H1 (cell line): ENCODE measurements at places on chromosomes 7 and 10.

DNA sequence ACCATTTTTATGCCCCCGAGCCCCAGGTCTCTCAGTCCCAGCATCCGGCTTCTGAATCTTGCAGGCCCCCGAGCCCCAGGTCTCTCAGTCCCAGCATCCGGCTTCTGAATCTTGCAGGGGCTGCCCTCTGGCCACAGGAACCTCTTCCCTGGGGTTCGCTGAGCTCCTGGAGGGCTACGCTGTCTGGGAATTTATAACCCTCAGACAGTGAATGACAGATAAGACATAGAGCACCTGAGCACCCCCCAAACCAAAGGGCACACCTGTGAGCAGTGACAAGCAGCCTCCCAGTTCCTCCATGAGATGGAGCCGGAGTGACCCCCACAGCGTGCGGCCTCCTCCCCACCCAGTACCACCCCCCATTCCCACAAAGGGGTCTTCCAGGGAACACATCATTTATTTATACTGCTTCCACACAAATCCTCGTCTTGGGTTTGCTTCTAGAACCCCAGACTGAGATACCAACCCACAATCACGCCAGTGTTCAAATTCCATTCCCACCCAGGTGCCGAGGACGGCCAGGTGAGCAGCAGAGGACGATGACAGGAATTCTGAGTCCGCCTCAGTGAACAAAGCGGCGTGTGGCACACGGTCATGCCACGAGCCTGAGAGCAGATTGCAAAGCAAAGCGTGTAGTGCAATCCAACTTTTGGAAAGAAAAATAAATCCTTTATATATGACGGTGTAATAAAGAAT, 57.7 kb upstream of the FAM20C start:
- DNase-seq = no peak

- no peak for DNase-seq
Measured at GRCh38 chr7:105015390-105015965, 1.5 kb downstream of the KMT2E start.

DNA sequence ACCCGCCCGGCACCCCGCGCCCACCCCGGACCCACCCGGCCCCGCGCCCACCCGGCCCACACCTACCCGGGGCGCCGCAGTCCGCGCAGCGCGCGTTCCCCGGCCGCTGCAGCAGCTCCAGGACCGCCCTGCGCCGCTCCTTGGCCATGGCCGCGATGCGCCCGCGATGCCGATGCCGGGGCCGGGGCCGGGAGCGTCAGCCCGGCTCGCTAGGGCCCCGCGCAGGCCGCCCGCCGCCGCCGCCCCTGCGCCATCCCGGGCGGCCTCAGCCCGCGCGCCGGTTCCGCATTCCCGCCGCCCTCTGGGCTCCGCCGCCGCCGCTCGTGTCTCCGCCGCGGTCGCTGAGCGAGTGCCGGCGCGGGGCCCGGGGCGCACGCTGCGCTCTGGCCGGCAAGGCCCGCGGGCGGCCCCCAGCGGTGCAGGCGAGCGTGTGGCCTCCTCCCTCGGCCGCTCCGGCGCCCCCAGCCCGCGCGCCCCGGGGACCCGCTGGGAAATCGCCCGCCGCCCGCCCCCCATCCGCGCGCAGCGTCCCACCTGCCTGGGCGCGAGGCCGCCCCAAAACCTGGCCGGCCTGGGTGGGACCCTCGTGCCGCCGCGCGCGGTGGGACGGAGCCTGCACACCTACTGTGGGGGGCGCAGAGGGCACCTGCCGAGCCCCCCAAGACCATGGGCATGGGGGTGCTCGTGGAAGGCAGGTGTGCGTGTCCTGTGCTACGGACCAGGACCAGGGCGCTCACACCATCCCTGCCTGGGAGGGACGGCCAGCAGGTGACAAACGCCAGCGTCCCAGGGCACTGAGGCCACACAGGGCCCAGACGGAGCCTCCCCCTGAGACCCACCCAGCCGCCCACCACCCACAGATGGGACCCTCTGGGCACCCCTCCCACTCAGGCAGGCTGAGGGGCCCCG, at the start of gene ADAP1:
Gene ADAP1 (minus strand): TSS at position 351 of the 909 bp plus-strand sequence. CDS start 203 bp downstream, at position 148.
- no peak for DNase-seq

DNA sequence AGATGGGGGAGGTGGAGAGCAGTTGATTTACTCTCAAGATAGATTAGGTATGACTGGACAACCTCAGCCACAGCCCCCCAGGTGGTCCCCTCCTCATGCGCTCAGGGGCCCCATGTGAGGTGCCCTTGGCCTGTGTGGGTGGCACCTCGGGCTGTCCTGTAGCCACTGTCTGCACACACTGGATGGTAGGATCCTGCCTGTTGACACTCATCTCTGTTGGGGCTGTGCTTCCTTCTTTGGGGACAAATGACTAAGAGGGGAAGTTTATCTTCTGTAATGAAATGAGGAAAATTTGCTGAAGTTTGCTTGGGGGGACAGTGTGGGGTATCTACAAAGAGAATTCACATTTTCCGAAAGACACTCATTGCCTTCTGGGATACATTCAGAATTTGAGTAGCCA, 53.6 kb upstream of the ANTXRL start:
- DNase-seq = peak; percentile 31

- no peak for DNase-seq
Measured at GRCh38 chr10:86045896-86046295, 320.7 kb downstream of the GRID1 start.

GRCh38 chr7:73308665-73309214, at the start of gene NSUN5:
Gene NSUN5 (minus strand): TSS chr7:73308826. CDS start chr7:73308790, 36 bp downstream.
- DNase-seq = peak; percentile 86

GRCh38 chr7:1017586-1018333, 26.6 kb upstream of the GPR146 start:
- no peak for DNase-seq

GRCh38 chr10:17074541-17074847, 55.1 kb downstream of the CUBN start:
- no peak for DNase-seq

DNA sequence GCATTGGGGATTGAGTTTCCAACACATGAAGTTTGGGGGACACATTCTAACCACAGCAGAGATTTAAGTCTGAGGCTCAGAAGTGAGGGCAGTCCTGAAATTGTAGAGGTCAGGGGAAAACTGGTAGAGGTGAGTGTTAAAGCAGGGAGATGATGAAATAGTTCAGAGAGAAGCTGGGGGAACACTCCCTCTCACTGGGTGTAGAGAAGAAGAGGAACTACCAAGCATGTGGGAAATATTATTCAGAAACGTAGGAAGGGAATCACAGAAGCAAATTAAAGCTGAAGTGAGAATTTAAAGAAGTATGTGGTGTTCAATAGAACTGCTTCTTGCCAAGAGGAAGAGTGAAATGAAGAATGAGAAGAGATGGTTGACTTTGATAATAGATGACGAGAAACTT, 121.5 kb upstream of the FAM3C start:
- no peak for DNase-seq

DNA sequence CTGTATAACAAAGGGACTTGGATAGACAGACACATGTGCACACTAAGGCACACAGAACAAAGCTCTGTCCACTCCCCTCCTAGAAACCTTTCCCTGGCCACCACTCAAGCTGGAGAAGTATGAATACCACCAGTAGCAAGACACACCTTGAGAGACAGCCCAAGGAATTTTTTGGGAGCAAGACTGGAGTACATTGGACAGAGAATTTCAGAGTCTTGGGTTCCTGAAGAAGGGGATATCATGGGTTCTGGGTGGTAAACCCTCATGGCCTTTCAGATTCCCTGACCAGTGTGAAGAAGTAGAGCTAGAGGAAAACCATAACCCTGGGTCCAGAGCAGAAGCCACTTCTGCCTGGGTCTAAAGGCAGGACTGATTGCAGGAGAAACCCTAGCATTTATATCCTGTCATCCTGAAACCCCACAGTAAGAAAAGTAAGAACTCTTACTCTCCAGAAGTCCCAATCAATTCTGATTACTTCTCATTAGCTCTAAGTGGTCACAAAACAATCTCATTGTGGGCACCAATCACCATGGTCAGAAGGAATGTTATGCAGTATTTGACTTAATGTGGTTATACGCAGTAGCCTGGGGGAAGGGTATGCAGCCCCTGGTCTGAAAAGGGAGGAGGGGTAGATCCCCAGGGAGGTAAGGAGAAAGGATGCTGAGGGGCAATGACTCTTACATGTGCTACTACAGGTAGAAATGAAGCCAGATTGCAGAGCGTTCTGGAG, 20.4 kb upstream of the MACC1 start:
- DNase-seq = no peak

DNA sequence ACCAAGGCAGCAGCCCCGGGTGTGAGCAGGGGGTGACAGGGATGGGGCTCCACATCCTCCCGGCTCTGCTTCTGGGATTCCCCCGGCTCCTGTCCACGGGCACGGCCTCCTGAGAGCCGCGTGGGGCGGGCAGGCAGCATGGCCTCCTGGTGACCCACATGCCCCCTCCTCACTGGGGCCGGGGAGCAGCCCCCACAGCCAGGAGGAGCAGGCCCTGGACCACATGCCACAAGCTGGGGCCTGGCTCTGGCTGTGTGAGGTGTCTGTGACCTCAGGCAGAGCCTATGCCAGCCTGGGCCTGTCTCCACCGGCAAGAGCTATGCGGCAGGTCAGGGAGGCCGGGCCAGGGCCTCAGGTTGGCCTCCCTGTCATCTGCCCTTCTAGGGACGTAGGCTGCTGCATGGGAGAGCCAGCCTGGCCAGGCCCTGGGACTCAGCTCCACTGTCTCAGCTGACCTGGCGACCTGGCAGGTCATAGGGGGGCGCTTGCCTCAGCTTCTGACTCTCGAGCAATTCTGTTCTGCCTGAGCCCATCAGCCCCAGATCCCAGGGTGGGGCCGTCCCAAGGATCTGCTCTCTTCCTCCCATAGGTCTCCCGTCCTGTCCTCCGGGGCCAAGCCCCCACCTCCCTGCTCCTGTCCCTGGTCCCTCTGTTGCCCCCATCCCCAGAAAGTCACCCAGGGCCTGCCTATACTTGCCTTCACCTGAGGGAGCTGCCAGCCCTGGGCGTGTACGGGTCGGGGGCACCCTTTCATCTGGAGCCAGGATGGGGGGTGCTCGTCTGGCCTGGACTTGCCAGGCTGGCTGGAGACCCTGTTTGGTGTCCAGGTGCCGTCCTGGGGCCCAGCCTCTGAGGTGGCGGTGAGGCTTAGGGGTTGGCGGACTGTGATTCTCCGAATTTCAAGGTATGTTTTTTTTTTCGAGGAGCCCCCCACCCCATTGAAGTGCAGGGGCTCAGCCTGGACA, 3.9 kb upstream of the TMEM184A start:
- no peak for DNase-seq

DNA sequence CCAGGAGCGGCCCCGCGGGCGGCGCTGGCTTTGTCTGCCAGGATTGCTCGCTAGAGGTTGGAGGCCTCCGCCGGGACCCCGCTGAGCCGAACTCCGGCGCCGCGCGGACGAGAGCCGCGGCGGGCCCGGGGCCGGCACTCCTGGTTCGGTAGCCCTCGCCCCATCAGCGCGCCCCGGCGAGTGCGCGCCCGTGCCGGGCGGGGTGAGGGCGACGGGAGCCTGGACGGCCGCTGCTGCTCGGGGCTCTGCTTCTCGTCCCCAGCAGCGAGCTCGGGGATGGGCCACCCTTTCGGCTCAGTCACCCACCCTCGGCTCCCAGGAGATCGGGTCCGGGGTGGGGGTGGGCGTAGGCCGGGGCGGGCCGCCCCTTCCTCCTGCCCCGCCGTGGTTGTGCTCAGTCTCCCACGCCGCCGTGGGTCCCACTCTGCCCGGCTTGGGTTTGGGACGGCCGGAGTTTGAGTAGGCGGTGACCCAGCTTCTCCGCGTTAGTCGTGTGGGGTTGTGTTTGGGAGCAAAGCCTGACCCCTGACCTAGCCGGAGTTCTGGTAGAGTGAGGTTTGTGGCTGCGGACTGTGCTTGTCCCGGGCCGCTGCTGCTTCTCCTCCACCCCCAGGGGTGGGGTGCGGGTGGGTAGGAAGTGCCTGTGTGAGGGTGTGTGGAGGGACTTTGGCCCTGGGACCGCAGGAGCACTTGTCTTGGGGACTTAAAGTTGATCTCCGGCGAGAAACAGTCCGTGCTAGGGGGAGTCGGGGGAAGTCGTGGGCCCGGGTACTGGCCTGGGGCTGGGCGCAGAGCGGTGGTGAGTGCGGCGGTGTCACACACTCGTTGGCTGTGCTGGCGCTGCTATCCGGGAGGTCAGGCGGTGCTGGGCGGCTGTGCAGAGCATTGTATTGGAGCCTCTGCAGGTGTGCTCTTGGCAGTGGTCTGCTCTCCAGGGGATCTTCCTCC, 677 bp downstream of the TSPAN14 start:
- no peak for DNase-seq

- no peak for DNase-seq
Measured at GRCh38 chr10:83122336-83122735, 1017.0 kb upstream of the GHITM start.

DNA sequence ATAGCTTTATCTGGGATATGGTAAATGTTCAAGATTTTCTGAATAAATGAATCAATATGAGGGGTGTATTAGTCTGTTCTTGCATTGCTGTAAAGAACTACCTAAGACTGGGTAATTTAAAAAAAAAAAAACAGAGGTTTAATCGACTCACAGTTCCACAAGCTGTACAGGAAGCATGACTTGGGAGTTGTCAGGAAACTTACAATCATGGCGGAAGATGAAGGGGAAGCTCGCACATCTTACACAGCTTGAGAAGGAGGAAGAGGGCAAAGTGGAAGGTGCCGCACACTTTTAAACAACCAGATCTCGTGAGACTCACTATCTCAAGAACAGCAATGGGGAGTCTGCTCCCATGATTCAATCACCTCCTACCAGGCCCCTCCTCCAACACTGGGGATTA, 32.5 kb upstream of the OTUD1 start:
- DNase-seq = no peak

GRCh38 chr10:68560186-68560942, at the start of gene TET1:
Gene TET1 (plus strand): TSS chr10:68560337. CDS start chr10:68572339, 12,002 bp downstream.
- peak; percentile 59 for DNase-seq

- DNase-seq = no peak
Measured at GRCh38 chr7:1268076-1268815, 35.6 kb downstream of the UNCX start.

DNA sequence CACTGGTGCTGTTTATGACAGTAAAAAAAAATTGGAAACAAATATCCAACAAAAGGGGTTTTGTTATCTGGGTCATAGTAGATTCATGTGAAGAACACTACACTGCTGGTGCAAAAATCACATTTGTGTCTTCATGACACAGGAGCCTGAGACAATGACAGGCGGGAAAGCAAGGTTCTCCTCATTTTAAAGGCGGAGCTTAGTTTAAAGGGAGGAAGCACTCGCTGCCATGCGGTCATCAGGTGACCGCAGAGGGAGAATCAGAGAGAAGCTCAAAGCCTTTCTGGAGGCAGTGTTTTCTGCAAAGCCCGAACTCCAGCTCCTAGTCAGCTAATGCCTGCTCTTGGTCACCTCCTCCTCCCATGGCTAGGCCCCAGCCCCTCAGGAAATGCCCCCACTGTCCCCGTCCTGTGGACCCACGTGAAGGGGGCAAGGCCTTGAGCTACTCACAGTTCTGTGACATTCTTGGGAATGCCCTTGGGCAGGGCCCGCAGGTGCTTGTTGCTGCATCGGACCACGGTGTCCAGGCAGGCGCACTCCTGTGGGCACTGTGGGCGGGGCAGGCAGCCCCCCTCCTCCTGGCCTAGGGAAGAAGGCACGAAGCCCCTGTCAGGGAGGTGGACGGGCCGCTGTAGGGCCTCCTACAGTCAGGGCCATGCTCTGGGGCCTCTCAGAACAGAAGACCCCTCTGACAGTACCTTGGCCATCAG, 146.1 kb downstream of the SLIT1 start:
- DNase-seq = no peak
